Osteoblast (primary cell): ENCODE measurements at places on chromosomes 11 and 22. TPM values are rescaled to one million over a fixed set of nuclear protein-coding genes. Genes with fewer than 3 reads are reported as not detected.

PYGM gene
- total RNA-seq = 0.29 and 0.36 TPM in 2 replicates

RASL10A gene
- total RNA-seq = not detected in 2 replicates

ACCS gene
- 21.0 and 27.1 TPM in 2 replicates for total RNA-seq

PGA3 gene
- total RNA-seq = not detected in 2 replicates

LRRC55 gene
- total RNA-seq = not detected in 2 replicates

ARVCF gene
- total RNA-seq = 19.7 and 27.1 TPM in 2 replicates

C11orf21 gene
- 0.29 and 0.36 TPM in 2 replicates for total RNA-seq

PGA4 gene
- total RNA-seq = not detected in 2 replicates

GRCh38 chr11:3091846-3092602 lies 34.8 kb upstream of the CARS1 start:
- DNase-seq = peak; percentile 97

GRCh38 chr11:117750357-117750756 lies 46.7 kb downstream of the DSCAML1 start:
- DNase-seq = no peak

DNA sequence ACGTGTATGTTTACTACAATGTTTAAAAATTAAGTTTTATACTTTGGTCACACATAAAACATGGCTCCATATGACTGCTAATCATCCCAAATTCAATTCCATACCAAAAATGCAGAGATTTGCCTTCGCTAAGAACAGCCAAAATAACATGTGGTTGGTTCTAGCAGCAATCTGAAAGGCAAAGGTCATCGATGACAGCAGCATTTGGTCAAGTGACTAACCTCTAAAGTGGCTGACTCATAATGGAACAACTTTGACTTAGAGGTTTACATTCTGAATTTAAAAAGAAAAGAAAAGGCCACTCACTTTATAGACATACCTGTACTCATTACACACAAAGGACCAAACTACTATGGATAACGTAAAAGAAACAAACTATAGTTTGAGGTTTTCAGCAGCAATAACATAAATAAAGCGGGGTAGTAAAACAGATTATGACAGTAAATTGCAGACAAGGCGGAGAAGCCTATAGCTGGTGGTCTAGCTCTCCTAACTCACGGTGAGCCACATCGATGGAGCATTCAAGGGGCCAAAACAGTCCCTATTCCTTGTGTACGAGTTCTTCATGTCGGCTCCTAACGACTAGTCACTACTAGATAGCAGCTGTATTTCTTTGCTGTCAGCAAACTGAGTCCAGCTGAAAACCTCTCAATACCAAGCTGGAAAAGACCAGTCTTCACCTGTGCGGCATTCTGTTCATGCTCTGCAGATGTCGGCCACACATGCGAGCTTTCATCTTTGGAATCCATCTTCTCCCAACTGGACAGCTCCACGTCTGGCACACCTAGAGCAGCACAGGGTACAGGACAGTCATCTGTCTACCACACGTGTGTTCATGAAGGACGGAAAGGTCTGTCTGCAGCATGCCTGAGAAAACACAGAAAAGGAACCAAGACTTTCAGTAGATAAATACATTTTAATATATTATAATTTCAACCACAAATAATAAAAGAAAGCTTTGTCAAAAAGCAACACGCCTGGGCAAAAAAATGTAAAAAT lies 42.1 kb downstream of the PRDM10 start:
- DNase-seq = peak; percentile 92

DNA sequence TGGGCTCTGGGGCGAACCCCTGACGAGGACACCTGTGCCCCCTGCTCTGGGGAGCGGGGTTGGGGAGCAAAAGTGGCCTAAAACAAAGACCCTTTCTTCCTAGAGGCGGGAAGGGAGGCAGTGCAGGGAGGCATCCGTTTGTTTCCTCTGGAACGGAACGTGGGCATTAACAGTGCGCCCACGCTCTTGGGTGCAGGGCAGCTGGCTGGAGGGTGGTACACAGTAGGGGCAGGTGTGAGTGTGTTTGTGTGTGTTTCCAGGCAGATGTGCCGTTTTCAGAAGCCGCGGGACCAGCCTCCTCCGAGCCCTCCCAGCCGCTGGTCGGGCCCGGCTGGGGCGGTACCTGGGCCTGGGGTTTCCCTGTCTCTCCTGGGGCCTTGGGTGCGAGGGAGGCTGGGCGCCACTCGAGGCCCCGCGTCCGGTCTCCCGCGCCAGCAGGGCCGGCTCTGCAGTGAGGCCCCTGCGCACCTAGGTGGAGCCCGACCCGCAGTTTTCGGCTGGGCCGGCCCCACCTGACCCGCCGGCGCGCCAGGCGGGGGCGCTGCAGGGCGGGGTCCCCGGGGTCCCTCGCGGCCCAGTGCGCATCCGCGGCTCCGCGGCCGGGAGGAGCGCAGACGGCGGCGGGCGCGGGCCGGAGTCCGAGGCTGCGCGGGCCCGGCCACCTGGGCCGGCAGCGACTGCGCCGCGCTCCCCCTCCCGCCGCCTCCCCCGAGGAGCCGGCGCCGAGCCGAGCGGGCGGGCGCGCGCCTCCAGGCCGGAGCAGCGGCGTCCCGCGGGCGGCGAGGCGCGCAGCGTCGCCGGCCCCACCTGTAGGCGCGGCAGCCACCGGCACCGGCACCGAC lies 1252.7 kb downstream of the BRD1 start:
- DNase-seq = peak; percentile 94

DNA sequence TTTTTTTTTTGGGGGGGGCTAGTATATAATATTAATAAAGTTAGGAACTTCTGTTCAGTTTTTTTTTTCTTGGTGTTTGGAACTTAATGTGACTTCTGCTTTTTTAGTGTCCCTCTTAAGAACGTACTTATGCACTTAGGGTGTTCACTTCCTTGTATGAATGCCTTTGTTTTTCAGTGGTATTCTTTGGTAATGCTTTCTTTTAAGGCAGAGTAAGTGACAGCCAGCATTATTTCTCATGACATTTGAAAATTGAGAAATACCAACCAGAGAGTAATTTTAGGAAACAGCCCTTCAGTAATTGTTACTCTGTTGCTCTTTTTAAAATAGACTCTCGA lies 2.4 kb downstream of the GRK3 start:
- DNase-seq = no peak

DNA sequence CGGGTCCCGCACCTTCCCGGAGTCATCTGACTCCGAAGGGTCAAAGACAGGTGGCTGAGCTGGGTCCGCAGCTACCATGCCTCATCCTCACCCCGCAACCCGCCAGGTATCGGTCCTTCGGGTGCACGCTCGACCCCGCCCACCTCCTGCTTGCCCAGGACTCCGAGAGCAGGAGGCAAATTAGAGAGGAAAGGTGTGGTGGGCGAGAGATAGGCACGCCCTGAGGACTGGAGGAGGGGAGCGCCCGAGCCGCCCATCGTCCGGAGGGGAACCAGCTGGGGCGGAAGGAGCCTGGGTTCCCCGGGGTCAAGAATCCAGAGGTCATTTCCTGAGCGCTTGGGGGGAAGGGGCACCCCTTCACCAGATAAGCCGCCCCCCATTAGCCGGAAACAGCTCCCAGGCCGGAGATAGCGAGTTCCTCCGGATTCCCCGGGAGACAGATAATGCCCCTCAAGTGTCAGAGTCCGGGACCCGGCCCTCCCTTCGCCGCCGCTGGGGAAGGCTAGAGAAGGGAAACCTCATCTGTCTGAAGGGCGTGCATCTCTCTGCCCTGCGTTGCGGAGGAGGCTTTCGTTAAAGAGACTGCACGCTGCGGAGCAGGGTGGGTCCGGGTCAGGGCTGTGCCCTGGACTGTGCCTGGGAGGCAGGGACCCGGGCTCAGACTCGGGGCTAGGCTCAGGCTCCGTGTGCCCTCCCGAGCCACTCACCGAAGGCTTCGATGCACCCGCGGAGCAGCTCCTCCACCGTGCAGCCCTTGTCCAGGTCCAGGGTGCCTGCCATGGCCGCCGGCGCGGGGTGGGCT lies 1.7 kb downstream of the RASGRP2 start:
- peak; percentile 94 for DNase-seq

DNA sequence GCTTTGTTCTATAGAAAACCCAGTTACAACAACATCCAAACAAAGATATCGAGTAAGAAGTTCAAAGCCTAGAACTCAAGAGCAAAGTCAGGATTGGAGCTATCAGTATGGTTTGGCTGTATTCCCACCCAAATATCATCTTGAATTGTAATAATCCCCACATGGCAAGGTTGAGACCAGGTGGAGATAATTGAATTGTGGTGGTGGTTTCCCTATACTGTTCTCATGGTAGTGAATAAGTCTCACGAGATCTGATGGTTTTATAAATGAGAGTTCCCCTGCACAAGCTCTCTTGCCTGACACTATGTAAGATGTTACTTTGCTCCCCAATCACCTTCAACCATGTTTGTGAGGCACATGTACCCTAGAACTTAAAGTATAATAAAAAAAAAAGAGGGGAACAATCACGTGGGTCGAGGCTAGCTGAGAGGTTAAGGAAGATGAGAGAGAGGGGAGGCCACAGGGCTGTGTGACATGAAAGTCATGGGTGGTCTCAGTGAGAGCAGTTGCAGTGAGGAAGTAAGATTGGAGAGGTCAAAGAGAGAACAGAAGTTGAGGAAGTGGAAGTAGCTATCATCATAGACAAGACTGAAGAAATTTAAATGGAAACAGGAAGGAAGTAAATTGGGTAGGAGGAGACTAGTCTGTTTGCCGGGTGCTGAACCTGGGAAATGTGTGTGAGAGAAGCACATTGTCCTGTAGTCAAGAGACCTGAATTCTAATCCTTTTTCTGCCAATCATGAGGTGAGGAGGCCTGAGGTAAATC lies 80.1 kb upstream of the CD44 start:
- no peak for DNase-seq

- no peak for DNase-seq
These were observed 74.5 kb upstream of the PICALM start for GRCh38 chr11:86143087-86144030.

- DNase-seq = peak; percentile 50
These were observed 146.5 kb downstream of the CCDC34 start for GRCh38 chr11:27216270-27217149.

GRCh38 chr11:59171508-59172322 lies at the start of gene DTX4:
TSS of gene DTX4 (plus strand) at chr11:59172132. CDS start at chr11:59172596, 464 bp downstream.
- DNase-seq = peak; percentile 95

- peak; percentile 52 for DNase-seq
These were observed 102.3 kb upstream of the DRD2 start for GRCh38 chr11:113577356-113578032.

GRCh38 chr22:47000888-47001287 lies 238.4 kb downstream of the TBC1D22A start:
- DNase-seq = peak; percentile 85

- peak; percentile 71 for DNase-seq
These were observed 76.1 kb downstream of the PRR5L start for GRCh38 chr11:36372101-36372771.

DNA sequence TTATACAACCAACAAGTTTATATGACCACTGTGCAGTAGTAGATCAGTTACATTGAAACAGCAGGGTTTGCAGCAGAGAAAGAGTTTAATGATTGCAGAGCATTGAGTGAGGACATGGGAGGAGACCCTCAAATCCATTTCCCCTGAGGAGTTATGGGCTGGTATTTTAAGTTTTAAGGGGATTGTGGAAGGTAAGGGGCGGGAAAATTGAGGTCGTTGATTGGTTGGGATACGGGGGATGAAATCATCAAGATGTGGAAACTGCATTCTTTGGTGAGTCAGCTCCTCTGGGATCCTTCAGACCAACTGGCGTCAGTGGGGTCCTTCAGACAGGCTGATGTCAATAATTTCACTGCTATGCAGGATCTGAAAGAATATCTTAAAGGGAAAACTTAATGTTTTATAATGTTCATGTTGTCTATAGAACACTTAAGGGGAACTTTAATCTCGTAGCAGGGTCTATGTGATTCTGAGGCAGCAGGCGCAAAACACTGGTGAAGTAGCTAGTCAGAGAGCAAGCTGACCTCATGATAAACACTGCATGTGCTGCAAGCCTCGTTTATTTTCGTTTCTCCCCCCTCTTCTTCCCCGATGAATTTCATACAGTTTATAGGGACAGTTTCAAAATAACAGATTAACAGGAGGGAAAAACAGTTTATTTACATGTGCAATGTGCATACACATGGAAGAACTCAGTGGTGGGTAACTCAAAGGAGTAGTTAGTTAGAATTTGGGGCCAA lies 17.4 kb upstream of the BACE1-AS start:
- peak; percentile 84 for DNase-seq

GRCh38 chr11:12414611-12415010 lies 37.2 kb downstream of the PARVA start:
- DNase-seq = no peak
